ENCODE measurements at places on chromosomes 2 and 18. TPM values are rescaled to one million over a fixed set of nuclear protein-coding genes. Genes with fewer than 3 reads are reported as not detected.

GRCh38 chr2:31236433-31237205, 2.7 kb downstream of the EHD3 start:
- H3K4me3 ChIP-seq, result no peak overlapping the region
- no peak overlapping the region for H3K27ac ChIP-seq
- no peaks in the 10 kb centered on the region for H3K27me3 ChIP-seq
- H3K4me1 ChIP-seq, result no peaks in the 10 kb centered on the region
- DNase-seq, result no peak

HOXD13 gene
- total RNA-seq, result 48.9 TPM

- H3K4me1 ChIP-seq, result no peaks in the 10 kb centered on the region
- no peak overlapping the region for H3K4me3 ChIP-seq
- H3K27me3 ChIP-seq, result no peaks in the 10 kb centered on the region
- DNase-seq, result no peak
- no peaks in the 10 kb centered on the region for H3K36me3 ChIP-seq
Measured at GRCh38 chr2:64013053-64013452, 6.2 kb downstream of the VPS54 start.

- no peak overlapping the region for H3K27ac ChIP-seq
- no peaks in the 10 kb centered on the region for H3K36me3 ChIP-seq
- no peaks in the 10 kb centered on the region for H3K4me1 ChIP-seq
- H3K27me3 ChIP-seq, result no peaks in the 10 kb centered on the region
Measured at GRCh38 chr2:28025123-28025522, 134.6 kb downstream of the BABAM2 start.

CREG2 gene
- 0.28 TPM for total RNA-seq

DNA sequence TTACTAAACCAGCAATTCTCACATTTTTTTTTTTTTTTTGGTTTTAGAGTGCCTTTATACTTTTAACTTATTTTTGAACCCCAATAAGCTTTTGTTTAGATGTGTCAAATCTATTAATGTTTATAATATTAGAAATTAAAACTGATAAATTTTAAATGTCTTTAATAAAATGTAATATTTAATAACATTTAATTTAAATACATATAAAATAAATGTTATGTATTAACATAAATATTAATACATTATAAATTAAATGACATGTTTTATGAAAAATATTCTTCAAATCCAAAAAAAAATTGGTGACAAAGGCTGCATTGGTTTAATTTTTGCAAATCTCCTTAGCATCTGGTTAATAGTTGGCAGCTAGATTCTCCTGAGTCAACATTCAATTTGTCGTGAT, 163.7 kb downstream of the PRPF40A start:
- no peak overlapping the region for H3K27ac ChIP-seq
- H3K36me3 ChIP-seq, result no peaks in the 10 kb centered on the region
- no peaks in the 10 kb centered on the region for H3K27me3 ChIP-seq
- no peaks in the 10 kb centered on the region for H3K4me1 ChIP-seq
- H3K4me3 ChIP-seq, result no peak overlapping the region
- DNase-seq, result no peak
